Natural killer cell (primary cell): ENCODE measurements at places on chromosomes 5 and 9.

- no peak for DNase-seq
Observed at GRCh38 chr5:172313915-172314314, 30.4 kb upstream of the UBTD2 start.

DNA sequence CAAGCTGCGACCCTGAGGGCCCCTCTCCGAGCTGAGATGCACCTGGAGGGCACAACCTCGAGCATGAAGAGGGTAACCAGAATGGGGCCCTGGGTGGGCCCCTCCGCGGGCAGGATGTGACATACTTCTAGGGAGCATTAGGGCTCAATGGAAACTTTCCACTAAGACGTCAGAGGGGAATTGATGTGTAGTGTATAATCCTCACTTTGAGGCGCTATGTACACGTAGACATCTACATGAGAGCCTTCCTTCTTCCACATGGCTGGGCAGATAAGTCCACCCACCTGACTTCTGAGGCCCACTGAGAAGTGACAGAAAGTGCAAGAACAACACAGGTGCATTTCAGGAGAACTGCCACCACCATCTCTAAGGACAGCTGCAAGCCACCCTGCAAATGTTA is 61.0 kb downstream of the DAP start:
- no peak for DNase-seq

DNA sequence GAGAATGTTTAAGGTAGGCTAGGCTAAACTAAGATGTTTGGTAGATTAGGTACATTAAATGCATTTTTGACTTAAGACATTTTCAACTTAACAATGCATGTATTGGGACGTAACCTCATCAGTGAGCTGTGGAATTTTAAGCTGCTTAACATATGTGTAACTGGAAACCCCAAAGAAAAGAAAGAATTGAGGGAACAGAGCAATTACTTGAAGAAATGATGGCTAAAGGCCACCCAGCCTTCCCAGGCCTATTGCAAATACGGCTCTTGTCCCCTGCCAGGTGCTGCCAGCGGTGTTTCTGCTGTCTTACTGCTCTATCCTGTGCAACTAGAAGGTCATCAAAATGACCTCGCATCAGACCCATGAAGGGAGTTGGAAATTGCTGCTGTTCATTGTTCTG is 52.0 kb downstream of the RICTOR start:
- DNase-seq = no peak

DNA sequence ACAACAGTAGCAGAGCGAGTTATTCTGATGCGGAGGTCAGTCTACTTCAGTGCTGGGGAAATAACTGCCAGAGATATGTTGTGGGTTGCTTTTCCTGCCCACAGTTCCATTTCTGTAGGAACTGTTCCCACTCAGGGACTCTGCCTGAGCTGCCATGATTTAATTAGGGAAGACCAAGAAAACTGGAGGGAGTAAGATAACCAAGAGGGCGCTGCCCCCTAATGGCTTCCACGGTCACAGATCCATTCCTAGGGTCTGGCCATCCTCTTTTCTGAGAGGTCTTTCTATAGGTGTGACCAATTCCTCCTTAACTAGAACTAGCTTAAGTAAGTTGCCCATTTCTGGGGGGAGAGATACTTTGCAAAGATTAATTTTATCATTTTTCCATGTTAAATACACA is 125.9 kb downstream of the APBA1 start:
- DNase-seq = no peak

DNA sequence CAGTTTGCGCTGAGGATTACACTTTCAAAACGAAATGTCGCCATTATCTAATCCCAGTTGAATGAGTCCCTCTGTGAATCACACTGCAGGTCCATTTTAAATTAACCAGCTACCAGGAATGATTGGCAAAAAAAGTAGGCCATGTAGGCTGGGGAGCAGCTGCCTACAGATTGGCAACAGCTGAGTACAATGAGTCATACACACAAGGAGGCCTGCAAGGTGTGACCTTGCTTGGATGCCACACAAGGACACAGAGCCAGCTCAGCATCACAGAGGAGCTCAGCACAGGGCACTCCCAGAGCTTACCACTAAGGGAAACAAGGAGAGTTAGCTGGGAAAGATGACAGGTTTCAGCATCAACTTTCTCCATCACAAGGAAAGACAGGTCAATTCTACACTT is 12.9 kb downstream of the HAVCR1 start:
- no peak for DNase-seq

DNA sequence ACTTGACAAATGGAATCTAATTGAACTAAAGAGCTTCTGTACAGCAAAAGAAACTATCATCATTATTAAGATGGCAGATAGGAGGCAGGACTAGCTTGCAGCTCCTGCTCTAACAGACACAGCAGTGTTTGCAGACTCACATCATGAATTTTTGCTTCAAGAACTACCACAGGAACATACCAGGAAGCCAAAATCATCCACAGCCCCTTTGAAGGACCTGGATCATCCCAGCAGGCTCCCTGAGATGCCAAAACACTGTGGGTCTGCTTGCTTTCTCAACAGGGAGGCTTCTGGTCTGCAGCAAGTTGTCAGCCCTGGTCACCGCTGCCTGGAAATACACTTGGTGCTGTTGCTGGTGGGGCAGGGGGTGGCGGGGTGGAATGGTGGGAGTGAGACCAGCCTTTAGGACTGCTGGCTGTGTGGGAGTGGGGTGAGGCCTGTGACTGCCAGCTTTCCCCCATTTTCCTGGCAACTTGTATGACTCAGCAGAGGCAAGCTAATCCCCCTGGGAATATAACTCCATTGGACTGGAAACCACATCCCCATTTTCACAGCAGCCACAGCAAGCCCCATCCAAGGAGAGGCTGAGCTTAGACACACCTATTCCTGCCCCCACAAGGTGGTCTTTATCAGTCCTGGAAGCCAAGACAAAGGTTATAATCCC is 533.8 kb upstream of the CYLC2 start:
- no peak for DNase-seq

DNA sequence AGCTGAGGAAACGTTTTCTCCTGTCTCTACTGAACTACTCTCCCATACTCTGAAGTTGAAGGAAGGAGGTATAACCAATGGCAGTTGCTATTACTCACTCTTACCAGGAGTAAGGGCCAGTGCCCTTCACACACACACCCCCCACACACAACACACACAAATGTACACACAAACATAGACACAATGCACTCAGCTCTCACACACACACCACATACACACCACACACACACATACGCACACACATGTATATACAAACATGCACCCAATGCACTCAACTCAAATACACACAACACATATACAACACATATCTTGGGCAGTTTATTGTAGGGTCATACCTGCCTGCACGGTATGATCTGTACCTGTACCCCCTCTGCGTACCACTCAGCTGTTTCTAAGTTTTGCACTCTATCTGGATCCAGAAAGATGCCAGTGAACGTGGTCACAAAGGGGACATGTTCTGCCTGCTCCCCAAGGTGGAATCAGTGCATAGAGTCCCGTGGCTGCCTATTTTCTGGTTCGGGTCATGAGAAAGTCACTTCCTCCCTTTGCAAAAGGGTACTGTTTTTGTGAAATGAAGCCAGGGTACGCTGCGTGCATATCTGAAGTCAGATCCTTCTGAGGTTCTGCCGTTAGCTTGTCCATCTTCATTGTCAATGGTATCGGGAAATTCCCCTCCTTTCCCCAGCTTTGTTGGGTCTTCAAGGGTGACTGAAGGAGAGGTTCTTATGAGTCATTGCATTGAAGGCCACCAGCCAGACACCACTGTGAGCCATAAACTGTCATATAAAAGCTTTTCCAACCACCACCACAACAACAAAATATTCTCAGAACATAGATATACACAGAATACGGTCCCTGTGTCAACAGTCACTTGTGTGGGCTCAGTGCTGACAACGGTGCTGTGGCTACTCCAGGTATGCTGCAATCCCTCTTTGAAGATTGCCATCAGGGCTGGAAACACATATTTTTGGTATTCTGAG is 131.9 kb downstream of the UGCG start:
- DNase-seq = no peak

- DNase-seq = no peak
Observed at GRCh38 chr9:14869671-14870070, 40.6 kb downstream of the FREM1 start.

GRCh38 chr5:101673120-101673519 is 623.0 kb downstream of the SLCO4C1 start:
- DNase-seq = no peak

GRCh38 chr9:97487107-97487506 is 14.4 kb upstream of the TMOD1 start:
- no peak for DNase-seq

DNA sequence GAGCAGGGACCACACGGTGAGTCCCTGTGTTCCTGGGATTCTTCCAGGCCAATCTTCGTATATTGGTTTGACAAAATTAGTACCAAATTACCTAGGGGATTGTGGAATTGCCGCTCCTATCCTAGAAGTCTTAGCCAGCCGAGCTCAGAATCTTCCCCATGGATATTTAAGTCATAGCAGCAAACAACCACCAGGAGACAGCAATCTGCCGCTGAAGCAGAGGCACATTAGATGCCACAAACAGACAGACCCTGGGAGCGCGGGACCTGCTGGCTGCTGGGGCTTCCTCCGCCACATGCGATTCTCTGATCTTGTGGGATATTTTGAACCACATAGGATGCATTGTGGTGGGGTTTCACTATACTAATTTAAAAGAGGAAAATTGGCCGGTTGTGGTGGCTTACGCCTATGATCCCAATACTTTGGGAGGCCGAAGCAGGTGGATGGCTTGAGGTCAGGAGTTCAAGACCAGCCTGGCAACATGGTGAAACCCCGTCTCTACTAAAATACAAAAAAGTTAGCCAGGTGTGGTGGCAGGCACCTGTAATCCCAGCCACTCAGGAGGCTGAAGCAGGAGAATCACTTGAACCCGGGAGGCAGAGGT is 31.7 kb upstream of the ZBTB43 start:
- DNase-seq = no peak

DNA sequence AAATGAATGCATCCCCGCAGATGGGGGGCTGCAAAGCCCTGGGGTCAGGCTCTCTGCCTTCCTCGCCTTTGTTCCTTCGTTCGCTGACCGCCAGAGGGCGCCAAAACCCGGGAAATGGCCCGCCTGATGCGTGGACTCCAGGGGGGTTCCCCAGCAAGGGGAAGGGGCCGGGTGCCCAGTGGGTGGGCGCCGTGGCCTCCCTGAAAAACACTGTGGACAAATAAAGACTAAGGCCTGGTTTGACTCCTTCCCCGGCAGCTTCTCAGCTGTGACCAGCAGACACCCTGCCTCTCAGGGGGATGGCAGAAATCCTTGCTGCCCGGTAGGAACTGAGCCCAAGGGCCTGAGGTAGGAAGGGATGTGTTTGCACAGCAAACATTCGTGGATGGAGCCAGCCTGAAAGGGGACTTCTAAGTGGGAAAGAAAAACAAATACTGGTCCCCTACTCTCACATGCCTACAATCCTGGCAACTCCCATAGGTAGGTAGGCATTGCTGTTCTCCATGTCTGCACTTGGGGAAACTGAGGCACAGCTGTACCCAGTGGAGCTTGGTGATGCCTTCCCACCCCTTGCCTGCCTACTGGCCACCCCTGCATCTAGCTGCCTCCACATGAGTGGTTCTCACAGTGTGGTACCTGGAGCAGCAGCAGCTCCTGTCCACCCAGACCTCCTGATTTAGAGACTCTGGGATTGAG is 57.7 kb downstream of the DUSP1 start:
- peak; percentile 74 for DNase-seq

DNA sequence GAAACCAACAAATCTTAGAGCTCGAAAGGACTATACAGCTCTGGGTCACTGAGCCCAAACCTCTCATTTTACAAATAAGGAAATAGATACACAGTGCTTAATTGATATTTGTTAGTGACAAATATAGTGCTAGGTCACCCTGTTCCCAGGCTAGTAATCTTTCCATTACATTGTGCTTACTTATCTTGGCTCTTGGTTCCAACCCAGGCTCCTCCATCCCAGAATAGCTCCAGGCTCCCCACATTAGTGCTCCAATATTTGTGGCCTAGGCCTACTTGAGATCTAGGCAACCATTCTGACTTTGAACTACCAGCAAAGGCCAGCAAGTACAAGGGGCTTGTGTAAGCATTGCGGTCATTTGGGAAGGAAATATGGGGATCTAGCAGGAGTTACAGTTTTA is 21.7 kb upstream of the SUB1 start:
- no peak for DNase-seq

GRCh38 chr9:13513286-13513685 is 233.8 kb upstream of the MPDZ start:
- no peak for DNase-seq

DNA sequence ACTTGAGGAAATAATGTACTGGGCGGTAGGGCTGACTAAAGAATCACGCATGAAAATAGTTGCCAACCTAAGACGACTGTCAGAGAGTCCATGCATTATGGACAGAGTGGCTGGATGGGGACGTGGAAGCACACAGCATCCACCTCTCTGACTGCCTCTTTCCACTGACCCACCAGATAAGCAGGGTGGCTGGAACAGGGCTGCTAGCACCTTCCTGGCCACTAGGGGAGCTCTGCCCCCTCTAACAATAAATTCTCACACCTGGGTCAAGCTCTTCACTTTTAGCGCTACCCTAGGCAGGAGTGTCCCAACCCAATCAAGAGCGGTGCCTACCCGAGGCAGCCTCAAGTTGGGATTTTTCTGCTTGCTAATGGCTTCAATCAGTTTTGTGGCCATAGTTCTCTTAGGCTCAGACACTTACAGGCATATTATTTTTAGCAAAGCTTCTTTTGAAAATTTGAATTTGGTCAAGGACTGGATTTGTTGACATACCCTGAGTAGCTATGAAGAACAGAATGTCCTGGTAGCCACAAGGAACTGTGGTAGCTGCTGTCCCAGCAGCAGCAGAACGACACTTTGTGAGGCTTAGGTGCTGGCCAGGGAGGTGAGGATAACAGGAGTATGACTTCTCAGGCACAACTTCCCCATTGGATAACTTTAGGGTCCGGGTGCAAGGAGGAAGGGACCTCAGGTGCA is 6.9 kb upstream of the TPM2 start:
- DNase-seq = peak; percentile 46

GRCh38 chr5:35319333-35320002 is 89.2 kb upstream of the PRLR start:
- DNase-seq = no peak

- DNase-seq = peak; percentile 64
Observed at GRCh38 chr5:10633271-10634049, 69.6 kb downstream of the ANKRD33B start.

GRCh38 chr9:109922617-109923470 is 142.8 kb downstream of the PALM2AKAP2 start:
- no peak for DNase-seq

DNA sequence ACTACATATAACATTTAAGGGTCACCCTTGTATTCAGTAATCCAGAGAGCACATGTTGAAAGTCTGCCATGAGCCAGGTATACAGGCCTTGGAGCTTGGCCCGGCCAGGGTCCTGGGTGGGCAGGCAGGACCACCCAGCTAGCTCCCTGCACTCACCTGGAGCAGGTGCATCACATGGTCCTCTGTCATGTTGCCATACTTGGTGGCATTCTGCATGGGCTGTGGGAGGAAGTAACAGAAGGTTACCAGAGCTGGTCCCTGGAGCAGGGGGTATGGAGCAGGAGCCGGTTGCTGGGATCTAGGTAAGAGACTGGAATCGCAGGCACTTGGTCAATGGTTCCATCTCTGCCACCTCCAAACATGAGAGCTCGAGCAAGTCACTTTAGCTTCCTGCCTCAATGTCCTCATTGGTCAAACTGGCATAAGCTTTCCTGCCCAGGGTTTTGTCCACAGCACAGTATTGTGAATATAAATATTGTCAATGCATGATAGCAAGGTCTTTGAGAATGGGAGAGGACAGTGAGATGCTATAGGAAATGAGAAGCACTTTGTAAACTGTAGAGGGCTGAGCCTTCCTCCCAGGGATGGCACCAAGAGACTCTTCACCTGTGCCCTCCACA is 6.5 kb downstream of the CD74 start:
- no peak for DNase-seq

GRCh38 chr5:24135536-24135935 is 509.2 kb downstream of the CDH10 start:
- no peak for DNase-seq
